ENCODE measurements at places on chromosomes 4 and X.

DNA sequence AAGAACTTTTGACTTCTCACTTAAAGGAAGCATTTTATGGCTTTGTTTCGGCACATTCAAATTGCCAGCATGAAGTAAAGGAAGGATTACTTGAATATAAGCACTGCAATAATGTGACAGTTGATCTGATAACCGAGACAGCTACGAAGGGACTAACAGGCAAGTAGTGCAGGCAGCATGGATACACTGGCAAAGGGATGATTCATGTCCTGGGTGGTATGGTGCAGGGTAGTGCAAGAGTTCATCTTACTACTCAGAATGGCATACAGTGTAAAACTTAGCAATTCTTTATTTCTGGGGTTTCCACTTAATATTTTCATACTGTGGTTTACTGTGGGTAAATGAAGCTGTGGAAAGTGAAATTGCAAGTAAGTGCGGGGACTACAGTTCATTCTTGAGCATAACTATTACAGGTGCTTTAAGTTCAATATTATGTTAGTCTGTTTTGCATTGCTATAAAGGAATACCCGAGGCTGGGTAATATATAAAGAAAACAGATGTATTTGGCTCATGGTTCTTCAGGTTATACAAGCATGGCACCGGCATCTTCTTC is 611.8 kb downstream of the SPOCK3 start:
- DNase-seq = no peak

DNA sequence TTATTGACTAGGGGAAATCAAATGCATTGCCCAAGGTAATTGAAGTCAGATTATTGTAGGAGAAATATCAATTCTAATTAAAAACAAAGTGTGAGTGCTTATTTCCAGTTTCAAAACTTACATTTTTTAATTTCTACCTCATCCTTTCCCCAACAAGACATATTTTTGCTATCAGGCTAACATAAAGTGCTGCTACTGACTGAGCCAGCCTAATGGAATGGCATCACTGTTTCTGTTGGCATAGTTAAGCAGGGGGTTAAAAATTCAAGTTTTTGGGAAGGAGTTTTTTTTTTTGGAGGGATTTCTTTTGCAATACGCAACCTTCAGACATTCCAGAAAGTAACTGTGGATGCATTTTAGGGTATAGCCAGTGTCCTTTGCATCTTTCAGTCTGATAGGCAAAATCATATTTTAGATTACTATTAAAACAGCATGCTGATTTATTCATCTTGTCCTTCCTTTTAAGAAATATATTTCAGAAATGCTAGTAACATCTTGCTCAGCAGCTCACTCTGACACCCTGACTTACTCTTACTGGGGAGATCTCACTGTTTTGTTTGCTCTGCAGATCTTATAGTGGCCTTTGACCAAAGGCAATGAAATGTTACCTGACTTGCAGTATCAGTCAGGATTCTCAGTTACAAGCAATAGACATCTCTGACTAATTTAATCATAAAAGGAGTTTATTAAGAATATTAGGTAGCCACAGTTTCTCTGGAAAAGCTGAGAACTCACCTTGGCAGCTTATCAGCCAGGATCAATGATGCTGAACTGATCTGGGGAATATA is 24.4 kb downstream of the GAB1 start:
- DNase-seq = no peak

DNA sequence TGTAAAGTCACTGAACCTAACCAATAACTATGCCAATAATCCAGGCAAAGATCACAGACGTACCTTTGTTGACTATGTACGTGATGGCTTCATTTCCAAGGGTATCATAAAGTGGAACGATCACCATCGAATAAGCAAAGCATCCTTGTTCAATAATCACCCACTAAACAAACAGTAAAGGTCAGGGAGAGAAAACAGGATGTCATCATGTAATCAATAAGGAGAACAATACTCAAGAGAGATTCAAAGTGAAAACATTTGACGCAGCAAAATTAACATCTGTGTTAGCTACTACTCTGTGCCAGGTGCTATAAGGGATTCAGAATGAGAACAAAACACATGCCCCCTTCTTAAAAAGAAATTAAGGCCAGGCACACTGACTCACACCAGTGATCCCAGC is 42.9 kb upstream of the CENPU start:
- DNase-seq = no peak

DNA sequence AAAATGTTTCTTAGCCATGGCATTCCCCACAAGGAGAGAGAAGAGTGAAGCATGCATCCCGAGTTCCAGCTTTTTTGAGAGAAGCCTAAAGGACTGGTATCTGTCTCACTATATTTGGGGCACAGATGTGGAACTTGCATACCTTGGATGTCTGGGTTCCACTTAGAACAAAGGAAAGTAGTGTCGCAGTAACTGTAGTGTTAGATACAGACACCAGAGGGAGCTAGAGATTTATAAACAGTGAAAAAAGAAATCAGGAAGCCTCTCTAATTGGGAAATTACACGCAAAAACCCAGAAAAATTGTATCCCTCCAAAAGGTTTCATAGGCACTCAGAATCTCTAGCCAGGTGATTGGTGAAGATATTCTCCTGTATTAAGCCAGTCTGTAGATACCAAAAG is 34.4 kb downstream of the AGTR2 start:
- peak; percentile 12 for DNase-seq

DNA sequence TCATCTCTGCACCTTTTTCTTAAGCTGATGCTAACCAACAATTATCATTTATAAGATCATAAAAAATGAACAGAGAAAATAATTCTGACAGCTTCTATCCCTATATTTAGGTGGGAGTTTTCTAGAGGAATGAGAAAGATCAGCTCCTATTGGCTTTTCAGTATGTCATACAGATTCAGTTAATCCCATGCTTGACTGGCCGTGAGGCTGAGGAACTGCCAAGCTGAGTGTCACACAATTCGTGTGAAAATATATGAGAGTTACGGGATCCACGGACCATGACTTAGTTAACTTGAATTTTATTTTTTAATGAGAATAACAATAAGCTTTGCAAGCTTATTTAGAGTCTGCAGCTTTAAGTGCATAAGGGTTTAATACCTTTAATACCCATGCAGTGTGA is 37.5 kb downstream of the PHEX start:
- peak; percentile 0 for DNase-seq

DNA sequence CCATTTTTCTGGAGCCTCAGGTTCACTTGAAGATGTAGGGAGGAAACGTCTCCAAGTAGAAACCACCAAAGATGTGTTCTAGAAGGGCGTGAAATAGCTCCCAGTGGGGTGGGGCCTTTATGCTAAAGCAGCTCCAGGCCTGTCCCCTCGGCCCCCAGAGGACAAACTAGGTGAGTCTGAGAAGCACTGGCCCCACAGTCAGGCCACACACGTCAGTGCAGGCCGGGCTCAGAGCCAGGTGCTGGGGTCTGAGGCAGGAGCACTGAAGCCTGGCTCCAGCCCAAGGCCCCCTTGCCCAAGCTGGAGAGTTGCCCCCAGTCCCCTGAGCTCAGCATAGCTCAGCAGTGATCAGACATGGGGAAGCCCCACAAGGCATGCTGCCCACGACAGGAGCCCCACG is 95.4 kb upstream of the PSAPL1 start:
- DNase-seq = no peak

- DNase-seq = no peak
Measured at GRCh38 chr4:23034731-23035130, 342.0 kb downstream of the GBA3 start.

GRCh38 chrX:110732266-110732665 is 63.4 kb downstream of the CHRDL1 start:
- DNase-seq = no peak

GRCh38 chr4:39335566-39335965 is 30.6 kb downstream of the RFC1 start:
- peak; percentile 8 for DNase-seq

GRCh38 chr4:41883988-41884734 is 51.1 kb upstream of the TMEM33 start:
- DNase-seq = no peak

GRCh38 chr4:128283071-128283470 is 4.5 kb downstream of the PGRMC2 start:
- no peak for DNase-seq

GRCh38 chr4:62301500-62301899 is 1101.4 kb downstream of the ADGRL3 start:
- DNase-seq = no peak

- DNase-seq = peak; percentile 60
Measured at GRCh38 chr4:165787516-165788274, 85.3 kb upstream of the TLL1 start.

DNA sequence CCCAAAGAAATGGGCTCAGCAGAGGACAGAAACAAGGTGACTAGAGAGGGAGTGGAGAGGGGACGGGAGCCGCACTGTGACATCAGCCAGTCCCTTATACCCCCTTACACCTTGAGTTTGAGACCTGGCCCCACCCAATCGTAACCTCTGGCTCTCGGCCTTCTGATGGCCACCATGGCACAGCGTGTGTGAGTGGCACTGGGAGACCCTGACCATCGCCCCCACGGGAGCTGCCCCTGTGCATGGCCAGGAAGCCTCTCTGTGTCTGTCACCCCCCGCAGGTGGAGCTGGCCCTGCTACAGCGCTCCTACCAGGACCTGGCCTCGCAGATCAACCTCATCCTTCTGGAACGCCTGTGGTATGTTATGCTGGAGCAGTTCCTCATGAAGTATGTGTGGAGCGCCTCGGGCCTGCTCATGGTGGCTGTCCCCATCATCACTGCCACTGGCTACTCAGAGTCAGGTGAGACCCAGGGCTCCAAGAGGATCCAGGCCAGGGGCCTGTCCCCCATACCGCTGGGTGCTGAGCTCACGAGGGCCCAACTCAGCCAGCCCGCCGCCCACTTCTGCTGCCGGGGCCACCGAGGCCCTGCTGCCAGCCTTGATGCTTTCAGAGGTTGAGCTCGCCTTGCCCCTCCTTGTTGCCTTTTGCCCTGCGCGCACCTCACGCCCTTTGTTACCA is 4.4 kb downstream of the ABCD1 start:
- no peak for DNase-seq

- no peak for DNase-seq
Measured at GRCh38 chr4:148224476-148224875, 217.7 kb downstream of the NR3C2 start.

- no peak for DNase-seq
Measured at GRCh38 chrX:20229155-20229554, 37.6 kb downstream of the RPS6KA3 start.

DNA sequence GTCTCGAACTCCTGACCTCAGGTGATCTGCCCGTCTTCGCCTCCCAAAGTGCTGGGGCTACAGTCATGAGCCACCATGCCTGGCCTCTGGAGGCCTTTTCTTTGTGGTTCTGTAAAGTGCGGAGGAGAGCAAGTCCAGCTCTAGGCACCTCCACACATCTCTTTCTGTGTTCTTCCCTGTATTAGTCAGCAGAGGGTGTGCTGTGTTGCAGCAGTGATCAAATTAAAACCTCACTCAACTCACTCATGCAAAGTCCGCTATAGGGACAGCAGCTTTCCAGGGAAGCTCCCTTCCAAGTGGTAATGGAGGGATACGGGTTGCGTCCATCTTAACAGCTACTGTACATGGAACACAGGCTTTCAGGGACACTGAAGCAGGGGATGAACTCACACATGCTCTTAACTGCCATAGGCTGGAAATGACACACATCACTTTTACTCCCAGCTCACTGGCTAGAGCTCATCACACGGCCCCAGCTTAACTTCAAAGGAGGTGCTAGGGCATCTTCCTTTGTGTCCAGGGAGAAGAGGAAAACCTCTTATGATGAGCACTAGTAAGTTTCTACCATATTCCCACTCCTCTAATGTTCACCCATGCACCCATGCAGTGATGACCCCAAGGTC is 36.0 kb upstream of the CCNG2 start:
- DNase-seq = peak; percentile 80

GRCh38 chr4:169124661-169125060 is 114.6 kb upstream of the CBR4 start:
- DNase-seq = no peak

DNA sequence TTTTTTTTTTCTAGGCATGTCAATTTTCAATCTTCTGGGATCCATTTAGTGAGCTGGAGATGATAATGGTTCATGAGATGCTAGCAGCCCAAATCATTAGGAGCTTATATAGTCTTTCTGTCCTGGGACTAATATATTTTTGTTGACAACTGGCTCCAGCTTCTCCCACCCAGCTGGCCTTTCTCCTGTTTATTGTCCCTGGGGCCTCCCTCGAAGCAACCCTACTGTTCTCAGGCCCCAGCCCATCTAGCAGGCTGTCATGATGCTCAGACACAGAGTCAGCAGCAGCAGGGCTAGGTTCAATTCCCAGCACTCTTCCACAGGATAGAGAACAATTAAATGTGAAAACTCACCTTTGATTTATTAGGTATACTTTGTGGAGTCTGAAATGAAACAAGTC is 127.6 kb upstream of the MID1 start:
- DNase-seq = no peak

DNA sequence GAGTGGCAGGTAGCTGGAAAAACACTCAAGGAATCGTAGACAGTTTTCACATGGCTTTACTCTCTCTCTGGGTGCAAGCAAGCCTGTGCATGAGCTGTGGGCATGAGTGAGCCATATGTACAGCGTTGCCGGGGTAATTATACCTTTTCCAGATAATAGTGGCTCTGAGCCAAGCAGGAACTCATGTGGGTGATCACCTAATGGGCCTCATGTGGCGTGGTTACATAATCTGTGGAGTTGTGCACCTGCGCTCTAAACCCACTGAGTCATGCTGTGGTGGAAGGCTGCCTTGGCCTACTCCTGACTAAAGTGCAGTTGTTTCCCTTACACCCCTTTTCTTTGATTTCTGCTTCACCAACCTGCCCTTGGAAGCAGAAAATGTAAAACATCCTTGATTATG is 1564.5 kb upstream of the PCDH10 start:
- DNase-seq = no peak

DNA sequence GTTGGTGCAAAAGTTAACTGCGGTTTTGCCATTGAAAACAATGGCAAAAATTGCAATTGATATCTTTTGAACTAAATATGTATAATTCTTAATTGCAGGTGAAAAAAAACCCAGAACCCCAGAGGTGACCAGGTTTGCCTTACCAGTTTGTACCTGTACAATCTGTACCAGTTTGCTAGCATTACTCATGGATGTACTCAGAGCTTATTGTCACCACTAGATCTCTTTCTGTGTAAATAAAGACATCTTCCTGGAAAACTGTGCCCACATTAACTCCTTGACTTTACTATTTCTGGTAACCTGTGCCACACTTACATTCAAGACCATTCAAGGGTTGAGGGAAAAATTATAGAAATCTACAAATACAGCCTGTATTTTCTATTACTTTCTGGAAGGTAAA is 139.7 kb downstream of the ELOVL6 start:
- no peak for DNase-seq

GRCh38 chr4:7189475-7190277 is 2.7 kb upstream of the SORCS2 start:
- DNase-seq = peak; percentile 23

DNA sequence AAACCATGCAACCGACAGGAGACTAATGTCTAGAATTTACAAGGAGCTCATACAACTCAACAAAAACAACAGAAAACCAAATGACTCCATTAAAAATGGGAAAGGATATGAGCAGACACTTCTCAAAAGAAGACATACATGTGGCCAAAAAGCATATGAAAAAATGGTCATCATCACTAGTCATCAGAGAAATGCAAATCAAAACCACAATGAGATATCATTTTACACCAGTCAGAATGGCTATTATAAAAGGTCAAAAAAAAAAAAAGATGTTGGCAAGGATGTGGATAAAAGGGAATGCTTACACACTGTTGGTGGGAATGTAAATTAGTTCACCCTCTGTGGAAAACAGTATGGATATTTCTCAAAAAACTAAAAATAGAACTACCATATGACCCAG is 50.5 kb upstream of the CHRDL1 start:
- no peak for DNase-seq

Measured in G401 (cell line).